DMS53 (cell line): ENCODE measurements at places on chromosomes 6 and 20.

DNA sequence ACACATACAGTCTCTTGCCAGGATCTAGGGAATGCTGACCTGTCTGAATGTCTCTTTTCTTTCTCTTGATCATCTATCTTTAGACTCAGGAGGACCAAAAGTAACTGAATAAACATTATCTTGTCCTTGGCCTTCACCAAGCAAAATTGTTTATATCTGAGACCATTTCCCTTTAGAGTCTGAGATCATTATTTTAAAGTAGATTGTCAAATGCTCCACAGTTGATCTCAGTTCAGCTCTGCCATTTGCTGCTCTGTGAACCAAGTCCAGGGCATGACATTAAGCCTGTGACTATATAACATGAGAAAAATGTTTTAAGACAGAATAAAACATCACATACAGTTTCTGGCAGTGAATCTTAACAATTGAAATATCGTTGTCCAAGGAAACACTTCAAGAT, 148.3 kb upstream of the NRSN1 start:
- no peak for DNase-seq

GRCh38 chr6:116672306-116672705, 3.7 kb upstream of the ZUP1 start:
- DNase-seq = no peak

- no peak for DNase-seq
Observed at GRCh38 chr6:3318226-3318625, 59.5 kb downstream of the PSMG4 start.

GRCh38 chr20:16821211-16822089, 73.3 kb downstream of the OTOR start:
- DNase-seq = peak; percentile 76

DNA sequence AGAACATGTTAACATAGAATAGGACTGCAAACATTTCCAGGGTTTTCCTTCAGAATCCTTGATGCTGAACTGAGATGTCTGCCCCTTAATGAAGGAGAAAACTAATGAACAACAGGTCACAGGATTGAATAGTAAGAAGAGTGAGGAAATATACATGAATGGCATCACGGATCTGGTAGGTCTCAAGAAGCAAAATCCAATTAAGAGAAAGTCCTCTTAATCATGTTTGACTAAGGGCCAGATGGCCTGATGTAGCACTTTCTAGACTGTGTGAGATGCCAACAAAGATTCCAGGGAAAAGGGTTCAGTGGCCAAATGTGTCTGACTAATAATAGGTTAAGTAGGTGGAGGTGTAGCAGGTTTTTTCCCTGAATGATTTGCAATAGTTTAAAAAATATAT, 13.7 kb upstream of the SHPRH start:
- DNase-seq = no peak

GRCh38 chr6:105474234-105474633, 71.4 kb upstream of the PREP start:
- DNase-seq = no peak

GRCh38 chr6:130967502-130968445, 95.3 kb downstream of the EPB41L2 start:
- no peak for DNase-seq

DNA sequence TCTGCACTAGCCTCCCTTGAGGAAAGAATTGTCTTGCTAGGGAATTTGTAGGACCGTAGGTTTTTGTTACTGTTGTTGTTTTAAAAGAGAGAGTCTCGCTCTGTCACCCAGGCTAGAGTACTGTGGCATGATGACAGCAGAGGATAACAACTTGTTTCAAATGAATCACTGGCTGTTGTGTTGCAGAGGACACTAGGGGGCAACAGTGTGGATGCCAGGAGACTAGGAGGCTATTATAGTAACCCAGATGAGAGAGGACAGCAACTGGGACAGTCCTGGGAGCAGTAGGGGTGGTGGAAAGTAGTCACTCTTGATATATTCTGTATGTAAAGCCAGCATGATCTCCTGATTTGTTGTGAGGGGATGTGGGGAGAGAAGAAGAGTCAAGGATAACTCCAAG, 41.8 kb upstream of the LAMA4 start:
- DNase-seq = peak; percentile 65

DNA sequence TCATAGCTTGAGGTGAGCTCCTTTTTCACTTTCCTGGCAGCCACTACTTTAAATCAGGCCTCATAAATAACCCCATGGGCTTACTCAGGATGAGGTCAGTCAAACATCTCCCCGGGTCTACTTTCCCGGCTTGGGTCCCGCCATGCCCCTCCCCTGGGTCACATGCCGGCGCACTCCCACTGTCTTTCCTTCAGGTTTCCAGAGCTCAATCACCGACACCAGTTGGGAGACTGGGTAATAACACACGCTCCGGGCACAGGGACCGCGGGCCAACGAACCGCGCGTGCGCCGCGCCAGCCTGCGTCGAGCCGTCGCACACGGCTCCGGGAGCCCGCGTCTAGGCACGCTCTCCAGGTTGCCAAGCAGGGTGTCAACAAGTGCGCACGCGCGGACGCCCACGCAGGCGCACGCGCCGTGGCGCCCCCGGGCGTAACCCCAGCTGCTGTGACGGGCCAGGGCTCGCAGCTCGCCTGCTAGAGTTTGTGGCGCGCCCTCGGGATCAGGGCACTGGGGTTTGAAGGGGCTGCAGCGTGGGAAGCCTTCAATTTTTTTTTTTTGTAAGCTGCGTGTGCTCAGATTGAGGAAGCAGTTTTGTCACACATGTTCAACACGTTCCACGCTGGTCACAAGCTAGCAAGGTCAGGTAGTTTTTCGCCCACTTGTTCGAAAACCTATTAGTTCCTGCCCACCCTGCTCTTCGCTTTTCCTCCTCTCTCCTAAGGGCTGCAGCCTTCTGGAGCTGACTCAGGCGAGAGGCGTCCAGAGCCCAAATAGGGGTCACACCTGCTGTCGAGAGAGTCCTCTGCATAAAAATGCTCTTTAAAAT, 31.8 kb downstream of the TFAP2B start:
- peak; percentile 96 for DNase-seq

- peak; percentile 67 for DNase-seq
Observed at GRCh38 chr6:105077596-105078385, 102.0 kb downstream of the POPDC3 start.

GRCh38 chr6:50889497-50889896, 70.8 kb downstream of the TFAP2B start:
- DNase-seq = no peak

- no peak for DNase-seq
Observed at GRCh38 chr6:149293244-149293643, 24.3 kb upstream of the TAB2 start.

DNA sequence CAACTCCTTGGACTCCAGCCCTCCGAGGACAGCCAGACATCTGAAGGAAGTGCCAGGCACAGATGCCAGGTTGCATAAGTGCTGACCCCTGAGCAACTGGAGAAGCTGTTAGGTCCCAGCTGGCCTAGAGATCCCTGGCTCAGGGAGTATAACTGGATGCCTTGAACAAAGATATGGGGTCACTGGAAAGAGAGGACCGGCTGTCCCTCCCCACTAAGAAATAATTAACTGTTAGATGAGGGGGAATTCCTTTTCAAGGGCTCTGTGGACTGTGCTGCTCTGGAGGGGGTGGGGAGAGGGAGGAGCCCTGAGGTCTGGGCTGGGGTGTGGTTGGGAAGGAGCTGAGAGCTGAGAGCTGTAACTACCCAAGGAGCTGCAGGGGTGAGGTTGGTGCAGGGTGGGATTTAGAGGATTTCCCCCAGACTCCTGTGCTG, 39.6 kb downstream of the HLA-F start:
- DNase-seq = no peak

GRCh38 chr6:157615420-157615769, 207.7 kb upstream of the SNX9 start:
- DNase-seq = no peak

DNA sequence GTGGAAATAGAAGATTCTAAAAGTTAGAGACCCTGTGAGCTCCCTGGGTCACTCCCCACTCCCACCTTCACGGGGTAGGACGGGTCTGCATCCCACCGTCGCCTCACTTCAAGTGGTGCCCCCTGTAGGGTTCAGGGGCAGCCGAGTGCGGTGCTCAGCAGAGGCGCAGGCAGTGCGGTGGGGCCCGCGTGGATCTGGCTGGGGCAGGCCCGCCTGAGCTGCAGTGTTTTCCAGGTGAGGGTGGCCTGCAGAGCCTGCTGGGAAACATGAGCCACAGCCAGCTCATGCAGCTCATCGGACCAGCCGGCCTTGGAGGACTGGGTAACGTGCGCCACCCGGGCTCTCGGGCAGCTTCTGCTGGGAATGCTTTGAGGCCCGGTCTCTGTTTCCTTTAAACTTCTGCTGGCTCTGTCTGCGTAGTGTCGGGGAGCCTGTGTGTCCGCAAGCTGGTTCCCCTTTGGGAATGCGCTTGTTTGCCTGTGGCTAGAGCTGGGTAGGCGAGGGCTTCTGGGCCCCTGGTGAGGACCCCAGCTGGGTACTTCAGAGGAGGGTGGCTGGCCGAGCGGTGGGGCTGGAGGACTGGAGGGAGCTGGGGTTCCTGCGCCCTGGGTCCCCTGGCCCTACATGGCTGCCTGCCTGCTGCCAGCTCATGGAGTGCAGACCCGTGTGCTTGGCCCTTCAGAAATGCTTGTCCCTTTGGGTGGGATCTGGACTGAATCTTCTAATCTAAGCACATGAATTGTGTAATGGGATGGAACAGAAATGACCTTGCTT, 3.8 kb downstream of the ADRM1 start:
- DNase-seq = no peak

DNA sequence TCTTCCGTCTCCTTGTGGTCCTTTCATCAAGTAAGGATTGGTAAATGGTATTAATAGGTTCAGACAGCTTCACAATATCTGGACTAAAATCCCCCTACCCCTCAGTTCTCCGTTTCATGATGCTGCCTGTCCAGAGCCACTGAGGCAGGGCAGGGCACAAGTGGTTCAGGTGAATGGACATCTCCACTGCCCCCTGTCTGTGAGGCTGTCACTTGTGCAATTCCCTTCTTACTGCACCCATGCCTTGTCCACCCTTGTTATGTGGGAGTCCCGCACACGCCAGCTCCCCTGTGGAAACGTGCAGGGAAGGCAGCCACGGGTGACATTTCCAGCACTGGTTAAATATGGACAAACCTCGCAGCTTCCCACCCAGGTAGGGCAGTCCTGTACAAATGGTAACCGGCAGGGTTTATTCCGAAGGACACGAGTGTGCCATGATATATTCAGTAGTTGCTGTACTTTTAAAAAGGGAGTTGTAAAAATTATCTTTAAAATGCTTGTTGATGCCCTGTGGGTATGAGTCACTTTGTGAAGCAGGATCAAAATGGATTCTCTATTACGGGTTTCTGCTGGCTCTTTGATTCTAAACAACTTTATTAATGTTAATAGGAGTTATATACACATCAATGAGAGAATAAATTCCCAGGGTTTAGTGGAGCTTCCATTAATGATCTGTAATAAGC, 73.5 kb downstream of the FYN start:
- DNase-seq = no peak

- DNase-seq = no peak
Observed at GRCh38 chr6:89950879-89951391, 56.7 kb downstream of the GJA10 start.

DNA sequence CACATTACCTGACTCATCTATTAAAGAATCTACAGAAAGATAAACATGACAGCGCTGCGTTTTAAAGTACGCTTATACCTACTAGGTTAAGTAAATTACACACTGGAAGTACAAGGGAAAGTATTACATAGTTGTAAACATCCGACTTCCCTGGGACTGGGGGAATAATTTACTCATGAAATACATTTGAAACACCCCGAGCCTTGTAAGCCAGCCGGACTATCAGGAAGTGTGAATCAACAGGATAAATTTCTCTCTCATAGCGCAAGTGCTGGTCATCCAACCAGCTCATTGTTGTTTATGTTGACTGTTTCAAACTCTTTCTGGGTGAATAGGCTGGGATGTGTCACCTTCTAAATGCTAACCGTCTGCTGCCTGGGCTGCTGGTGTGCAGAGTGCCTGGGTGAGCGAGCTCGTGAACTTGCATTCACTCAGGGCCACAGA, 4.9 kb downstream of the BMP6 start:
- peak; percentile 56 for DNase-seq

DNA sequence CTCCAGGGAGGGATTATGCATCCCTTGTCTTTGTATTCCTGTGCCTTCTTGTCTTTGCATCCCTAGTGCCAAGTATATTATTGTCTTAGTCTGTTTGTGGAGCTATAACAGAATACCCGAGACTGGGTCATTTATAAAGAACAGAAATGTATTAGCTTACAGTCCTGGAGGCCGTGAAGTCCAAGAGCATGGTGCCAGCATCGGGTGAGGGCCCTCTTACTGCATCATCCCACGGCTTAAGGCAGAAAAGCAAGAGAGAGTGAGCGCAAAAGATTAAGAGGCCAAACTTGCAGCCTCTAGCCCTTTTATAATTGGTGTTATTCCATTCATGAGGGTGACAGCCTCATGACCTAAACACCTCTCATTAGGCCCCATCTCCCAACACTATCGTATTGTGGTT, 8.4 kb upstream of the IGF2R start:
- DNase-seq = no peak

DNA sequence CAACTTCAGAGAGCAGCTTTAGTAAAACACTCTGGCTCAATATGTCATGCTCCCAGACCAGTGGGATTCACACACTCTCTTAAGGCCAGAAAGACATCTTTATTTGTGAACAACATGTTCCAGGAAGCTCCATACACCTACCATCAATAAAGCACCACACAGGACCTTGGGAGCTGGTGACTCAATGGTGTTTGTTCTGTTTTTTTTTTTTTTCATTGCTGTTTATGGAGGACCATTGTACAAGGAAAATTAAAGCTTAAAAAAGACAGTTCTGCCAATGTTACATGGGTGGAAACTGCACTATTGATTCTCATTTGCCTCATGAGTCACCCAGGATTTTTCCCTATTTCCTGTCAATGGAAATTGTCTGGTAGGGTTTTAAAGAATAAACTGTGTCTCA, 36.3 kb upstream of the TENT5A start:
- peak; percentile 57 for DNase-seq

- no peak for DNase-seq
Observed at GRCh38 chr6:167776906-167777627, 49.6 kb upstream of the AFDN start.

- DNase-seq = no peak
Observed at GRCh38 chr6:128686084-128686483, 165.7 kb upstream of the PTPRK start.

GRCh38 chr6:87473419-87473903, 687 bp downstream of the SLC35A1 start:
- DNase-seq = peak; percentile 32

DNA sequence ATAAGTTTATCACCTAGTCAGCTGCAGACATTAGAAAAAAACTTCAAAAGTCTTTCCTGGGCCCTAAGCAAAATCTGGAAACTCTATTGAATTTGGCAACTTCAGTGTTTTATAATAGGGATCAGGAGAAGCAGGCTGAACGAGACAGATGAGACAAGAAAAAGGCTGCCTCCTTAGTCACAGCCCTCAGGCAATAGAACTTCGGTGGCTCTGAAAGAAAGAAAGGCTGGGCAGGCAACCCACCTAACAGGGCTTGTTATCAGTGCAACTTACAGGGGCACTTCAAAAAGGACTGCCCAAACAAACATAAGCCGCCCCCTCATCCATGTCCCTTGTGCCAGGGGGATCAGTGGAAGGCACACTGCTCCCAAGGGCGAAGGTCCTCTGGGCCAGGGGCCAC, 657.9 kb upstream of the HS3ST5 start:
- no peak for DNase-seq
